ENCODE measurements at places on chromosomes 16 and 17.
A peak's percentile ranks its signal among the peaks of the same experiment; 100 is the strongest.

GRCh38 chr16:5776876-5777275, 679.3 kb upstream of the EEF2KMT start:
- DNase-seq: no peak

DNA sequence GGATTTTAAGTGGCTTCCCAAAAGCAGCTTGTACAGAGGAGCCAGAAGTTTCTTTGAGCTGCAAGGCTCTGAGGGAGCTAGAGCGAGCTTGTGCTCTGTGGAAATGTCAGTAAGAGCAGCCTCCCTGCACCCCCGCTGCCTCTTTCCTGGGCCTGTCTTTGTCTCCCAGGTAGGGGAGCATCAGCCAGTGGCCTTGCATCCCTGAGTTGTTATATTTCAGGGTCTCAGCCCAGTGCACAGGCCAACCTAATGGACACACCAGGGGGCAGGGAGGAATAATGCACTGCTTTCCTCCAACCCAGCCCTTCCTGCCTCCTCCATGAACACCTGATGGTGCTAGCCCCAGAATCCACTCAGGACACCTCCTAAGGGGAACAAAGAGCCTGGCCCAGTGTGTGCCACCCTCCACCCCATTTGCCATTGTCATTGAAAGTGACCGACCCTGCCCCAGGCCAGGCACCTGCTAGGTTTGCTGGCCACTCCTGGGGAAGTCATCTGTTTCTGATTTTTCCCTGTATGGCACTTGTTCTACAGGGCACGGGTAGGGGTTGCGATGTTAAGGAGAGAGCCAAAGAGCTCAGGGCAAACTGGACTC, 6.3 kb downstream of the TPPP3 start:
- DNase-seq: no peak

DNA sequence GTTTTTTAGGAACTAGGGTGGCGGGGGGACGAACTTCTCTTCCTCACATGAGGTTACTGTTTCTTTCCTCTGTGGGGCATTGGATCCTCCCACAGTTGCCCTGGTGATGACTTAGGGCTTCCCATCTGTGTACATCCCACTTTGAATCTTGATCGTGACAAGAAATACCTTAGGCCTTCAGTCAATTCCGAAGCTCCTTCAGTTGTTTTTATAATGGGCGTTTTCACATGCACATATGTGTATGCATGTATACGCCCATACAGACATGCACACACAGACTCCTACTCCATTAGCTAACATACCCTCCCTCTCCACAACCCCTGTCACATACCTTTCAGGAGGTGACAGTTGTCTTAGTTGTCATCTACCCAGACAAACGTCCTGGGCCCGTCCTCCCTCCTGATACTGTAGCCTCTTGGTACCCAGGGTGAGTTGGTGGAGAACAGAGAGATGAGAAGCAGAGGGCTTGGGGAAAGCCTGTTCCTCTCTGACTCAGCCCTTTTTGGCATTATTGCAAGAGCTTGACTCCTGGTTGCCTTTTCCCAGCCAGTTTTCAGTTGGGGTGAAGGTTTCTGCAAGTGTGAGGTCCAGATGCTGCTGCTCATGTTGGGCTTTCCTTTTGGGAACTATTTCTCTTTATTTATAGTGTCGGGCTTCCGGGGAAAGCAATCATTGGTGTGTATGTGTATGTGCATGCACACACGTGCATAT, 2.2 kb upstream of the AOC2 start:
- no peak for DNase-seq

DNA sequence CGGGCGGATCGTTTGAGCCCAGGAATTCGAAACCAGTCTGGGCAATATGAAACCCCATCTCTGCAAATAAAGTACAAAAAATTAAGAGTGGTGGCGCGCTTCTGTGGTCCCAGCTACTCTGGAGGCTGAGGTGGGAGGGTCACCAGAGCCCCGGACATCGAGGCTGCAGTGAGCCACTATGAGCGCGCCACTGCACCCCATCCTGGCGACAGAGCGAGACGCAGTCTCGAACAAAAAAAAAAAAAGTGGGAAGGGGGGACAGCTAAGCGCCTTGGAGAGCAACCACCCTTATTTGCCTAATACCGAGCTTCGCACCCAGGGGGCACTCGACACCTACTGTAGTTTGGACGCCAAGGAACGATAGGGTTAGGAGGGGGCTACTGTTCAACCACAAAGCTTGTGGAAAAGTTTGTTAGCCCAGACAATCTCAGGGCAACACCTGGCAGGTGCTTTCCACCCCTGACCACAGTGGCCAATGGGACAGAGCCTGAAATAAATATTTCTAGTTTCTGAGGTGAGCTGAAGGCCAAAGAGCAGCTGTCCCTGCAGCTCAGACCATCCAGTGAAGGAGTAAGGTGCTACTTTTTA, 847 bp upstream of the PSMC3IP start:
- DNase-seq: peak; percentile 50

GRCh38 chr17:57515662-57516211, 229.4 kb downstream of the CCDC182 start:
- no peak for DNase-seq

- no peak for DNase-seq
These were observed 85.1 kb downstream of the WWOX start for GRCh38 chr16:78184238-78185183.

- no peak for DNase-seq
These were observed 213.3 kb upstream of the AXIN2 start for GRCh38 chr17:65774787-65775186.

DNA sequence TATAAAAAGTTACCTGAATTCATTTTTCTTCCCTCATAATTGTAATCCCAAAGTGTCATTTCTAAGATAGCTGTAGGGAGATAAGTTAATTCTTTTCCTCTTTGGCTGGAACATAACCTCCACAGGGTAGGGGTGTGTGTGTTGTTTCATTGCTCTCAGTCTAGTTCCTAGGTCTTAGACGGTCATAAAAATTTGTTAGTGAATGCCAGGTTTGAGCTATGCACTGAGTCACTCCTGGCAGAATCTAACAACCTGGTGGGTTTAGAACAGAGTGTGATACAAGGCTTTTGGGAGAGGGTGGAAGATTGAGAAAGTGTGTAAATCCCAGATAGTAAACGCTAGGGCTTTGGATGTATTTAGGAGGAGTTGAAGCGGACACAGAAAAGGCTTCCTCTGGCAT, 894 bp upstream of the PHKG2 start:
- no peak for DNase-seq

- no peak for DNase-seq
These were observed 44.4 kb downstream of the LYRM1 start for GRCh38 chr16:20944861-20945574.

GRCh38 chr17:40608061-40608581, 39.5 kb downstream of the SMARCE1 start:
- no peak for DNase-seq

DNA sequence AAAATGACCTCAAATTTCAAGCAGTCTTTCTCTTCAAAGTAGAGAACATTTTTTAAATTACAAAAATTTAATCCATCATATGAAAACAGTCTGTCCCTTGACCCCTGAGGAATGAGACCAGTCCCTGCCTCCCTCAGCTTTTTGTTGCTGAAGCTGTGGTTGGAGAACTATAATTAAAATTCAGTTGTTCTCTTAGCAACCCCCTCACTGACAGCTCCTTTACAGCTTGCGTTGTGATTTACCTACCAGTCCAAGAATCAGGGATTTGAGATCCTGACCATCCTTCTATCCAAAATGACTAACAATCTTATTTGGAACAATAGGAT, 29.8 kb downstream of the LYRM1 start:
- DNase-seq: no peak

DNA sequence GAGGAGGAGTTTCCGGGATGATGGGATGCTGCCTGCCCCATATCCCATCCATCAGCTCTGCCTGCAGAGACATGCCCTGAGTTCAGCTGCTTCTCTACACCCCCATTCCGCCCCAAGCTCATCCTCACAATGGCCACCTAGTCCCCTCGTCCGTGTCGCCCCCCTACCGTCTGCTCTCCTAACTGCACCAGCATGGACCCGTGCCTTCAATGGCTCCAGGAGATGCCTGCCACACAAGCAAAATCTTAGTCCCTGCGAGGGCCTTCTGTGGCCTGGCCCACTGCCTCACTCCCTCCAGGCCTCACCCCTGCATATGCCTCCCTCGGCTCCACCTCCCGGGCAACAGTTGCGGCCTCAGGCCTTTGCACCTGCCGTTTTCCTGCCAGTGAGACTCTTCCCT, 1.8 kb upstream of the TELO2 start:
- DNase-seq: no peak

- DNase-seq: no peak
These were observed 808 bp upstream of the RGS11 start for GRCh38 chr16:276426-277077.

GRCh38 chr17:1059131-1059795, 62.3 kb downstream of the TIMM22 start:
- no peak for DNase-seq

GRCh38 chr16:75389096-75389690, 44.1 kb downstream of the CFDP1 start:
- DNase-seq: no peak

DNA sequence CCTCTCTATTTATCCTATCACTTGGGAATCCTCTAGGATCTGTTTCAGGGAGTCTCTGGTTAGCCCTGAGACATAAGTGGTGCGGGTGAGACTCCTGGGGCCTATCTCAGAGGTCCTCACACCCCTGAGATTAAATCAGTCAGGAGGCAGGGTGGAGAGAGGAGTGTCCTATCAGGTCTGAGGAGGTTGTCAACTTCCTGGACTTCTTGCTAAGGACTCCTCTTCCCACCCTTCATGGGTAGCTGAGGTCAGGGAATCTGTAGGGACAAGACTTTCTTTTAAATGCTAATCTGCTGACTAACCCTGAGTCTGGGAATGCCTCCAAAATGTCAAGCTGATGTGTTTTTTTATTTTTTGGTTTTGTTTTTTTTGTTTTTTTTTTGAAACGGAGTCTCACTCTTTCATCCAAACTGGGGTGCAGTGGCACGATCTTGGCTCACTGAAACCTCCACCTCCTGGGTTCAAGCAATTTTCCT, 6.6 kb upstream of the ARMC5 start:
- no peak for DNase-seq

DNA sequence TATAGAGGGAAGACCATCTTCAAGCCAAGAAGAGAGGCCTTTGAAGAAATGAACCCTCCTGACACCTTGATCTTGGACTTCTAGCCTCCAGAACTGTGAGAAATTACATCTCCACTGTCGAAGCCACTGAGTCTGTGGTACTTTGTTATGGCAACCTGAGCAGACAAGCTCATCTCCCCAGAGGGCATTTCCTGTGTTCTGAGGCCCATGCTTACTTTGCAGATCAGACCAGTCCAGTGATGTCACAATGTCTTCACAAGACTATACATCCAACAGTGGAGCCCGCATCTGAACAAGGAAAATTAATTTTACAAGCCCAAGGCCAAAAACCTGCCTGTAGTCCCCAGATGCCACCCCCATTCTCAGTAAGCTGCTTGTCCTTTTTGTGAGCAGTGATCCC, 14.8 kb upstream of the C17orf113 start:
- DNase-seq: no peak

- no peak for DNase-seq
These were observed 2.1 kb upstream of the HES7 start for GRCh38 chr17:8125947-8126490.
